ENCODE measurements at places on chromosomes 16 and 17.

- DNase-seq, result no peak
Observed at GRCh38 chr16:46796764-46797269, 34.2 kb downstream of the C16orf87 start.

DNA sequence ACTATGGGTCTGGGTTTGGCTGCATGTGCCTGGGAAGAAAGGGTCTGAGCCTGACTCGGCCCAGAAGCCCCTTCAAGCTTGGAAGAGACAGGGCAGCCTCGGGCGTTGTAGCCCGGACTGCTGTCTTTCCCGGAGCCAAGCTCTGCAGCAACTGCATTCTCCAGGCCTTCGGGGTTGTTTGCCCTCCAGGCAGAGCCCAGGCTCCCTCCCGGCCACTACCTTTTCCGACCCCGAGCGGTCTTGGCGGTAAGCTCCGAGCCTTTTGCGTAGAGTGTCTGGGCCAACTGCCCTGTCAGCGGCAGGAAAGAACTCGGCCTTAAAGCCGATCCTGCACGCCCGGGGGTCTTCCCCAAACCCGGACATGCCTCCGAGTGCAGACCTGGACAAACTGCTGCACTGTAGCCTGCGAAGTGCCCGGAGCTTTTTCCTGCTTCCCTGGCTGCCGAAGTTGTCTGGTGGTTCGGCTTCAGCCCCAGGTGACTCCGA, 1.3 kb downstream of the LHX1 start:
- no peak for DNase-seq

GRCh38 chr16:75228143-75228976, 9.6 kb downstream of the CTRB1 start:
- no peak for DNase-seq

DNA sequence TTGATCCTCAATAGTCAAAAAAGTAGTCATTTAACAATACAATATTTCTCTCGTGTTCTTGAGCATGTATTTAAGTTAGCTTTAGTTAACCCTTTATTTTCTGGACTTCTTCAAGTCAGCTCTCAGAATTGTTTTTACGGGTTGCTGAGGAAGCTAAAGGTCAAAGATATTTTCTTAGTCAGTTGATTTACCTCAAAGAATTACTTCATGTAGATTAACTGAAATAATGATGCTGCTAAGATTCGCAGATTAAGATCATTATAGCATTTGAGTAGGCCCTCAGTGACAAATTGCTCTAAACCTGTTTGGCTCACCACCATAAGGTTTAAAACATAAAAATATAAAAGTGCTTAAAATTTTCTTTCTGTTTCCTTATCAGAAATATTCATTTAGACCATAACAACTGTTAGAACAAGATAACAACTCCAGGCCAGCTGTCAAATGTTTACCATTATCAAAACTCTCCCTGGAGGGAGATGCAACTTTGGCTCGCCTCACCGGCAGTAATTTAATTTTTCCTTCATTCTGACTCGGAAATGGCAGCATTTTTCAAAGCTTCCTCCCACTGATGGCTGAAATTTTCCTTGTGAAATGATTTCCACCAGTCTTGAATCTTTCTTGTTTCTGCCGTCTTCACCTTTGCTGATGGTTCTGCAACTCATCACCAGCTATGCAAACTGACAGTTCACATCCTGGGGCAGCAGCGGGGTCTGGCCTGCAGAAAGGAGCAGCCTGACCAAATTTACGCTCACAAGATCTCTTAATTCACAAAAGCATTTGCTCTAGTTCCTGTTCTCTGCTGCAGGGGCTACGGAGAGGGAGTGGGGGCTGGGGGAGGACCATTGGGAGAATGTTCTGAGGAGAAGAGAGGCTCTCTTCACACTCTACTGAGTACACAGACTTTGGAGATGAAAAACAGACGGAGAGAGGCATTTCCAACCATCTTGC, 254.8 kb upstream of the TBX2 start:
- DNase-seq, result no peak

GRCh38 chr16:78794581-78795250, 695.3 kb downstream of the WWOX start:
- DNase-seq, result no peak

GRCh38 chr17:81536299-81537290, 8.4 kb downstream of the FSCN2 start:
- DNase-seq, result no peak

DNA sequence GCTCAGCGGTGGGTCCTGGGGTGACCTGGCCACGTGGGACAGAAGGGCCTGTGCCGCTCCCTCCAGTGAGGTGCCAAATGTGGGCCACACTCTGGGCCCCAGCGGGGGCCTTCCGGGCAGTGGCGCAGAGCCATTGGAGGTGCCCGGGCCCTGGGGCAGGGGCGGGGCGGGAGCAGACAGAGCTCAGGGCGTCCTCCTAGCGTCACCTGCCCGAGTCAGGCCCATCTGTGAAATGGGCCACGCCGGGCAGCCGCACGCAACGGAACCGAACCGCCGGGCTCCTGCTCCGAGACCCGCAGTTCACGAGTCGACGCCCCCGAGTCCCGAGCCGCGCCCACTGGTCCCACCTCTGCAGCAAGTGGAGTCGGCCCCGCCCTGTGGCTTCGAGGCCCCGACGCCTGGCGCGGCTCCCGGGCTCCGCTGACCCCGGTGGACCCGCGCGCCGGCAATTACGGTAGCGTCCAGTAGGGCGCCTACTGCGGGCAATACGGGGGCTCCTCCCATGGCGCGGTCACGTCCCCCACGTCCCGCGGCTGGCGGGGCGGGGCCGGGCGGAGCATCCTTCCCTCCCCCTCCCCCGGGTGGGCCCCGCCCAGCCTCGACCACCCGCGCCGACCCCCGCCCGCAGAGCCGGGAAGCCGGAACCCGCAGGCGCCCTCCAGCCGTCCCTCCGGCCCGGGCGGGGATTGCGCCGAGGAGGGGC, 1.9 kb downstream of the SLC16A3 start:
- no peak for DNase-seq

DNA sequence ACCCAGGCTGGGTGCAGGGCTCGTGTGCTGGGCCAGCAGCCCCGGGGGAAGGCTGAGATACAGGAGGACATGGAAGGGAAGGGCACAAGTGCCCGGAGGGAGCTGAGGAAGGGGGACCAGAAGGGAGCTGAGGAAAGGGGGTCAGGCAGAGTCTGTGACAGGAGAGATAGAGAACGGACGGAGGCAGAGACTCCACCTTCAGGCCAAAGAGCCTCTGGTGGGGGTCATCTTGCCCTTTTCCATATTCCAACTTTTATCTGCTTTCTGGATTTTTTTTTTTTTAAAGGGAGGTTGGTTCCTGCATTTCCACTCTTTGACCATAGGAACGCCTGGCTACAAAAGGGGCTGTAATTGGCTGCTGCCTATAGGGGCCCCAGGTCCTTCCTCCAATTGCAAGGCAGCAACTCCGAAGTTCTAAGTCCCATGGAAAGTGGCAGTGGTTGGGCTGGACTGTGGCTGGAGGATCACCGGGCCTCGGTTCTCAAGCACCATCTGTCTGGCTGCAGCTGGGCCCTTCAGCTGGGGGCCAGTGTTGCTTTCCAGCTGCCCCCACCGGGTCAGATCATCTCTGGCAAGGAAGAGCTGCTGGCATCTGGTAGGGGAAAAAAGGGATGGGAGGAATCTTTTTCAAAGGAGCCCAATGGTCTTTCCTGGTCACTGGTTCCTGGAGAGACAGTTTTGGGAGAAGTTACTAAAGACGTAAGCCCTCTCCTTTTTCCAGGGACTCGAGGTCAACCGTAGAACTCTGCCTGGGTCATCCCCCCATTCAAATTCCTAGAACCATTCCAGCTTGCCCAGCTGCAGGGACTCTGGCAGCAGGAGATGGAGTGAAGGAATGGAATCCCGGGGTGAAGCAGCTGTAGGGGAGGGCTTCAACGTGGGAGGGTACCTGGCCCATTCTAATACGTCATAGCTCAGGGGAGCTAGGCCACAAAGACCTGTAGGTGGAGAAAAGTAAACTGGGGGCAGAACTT, 13.1 kb upstream of the MRPS23 start:
- no peak for DNase-seq

DNA sequence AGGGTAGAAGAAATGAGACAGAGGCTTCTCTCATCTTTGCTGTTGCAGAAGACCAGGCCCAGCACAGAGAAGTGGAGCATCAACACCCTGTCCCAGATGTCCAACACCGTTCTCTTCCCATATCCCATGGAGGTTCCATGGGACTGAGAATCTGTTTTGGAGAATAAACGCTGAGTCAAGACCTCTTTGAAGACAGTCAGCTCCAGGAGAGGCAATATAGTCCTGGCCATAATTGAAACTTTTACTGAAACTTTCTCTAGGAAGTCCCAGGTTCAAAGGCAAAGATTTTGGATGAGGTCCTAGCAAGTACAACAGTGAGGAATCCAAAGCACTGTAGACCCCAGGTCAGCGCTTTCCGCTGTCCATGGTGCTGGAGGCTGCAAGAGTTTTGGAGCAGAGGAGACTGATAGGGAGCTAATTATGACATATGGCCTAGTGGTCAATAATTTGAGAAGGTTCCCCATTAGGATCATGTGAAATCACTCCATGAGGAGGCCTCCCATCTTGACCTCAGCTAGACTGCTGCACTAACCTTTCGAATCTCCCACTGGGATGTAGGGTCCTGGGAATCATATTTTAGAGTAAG, 36.0 kb downstream of the OSBPL7 start:
- DNase-seq, result no peak

DNA sequence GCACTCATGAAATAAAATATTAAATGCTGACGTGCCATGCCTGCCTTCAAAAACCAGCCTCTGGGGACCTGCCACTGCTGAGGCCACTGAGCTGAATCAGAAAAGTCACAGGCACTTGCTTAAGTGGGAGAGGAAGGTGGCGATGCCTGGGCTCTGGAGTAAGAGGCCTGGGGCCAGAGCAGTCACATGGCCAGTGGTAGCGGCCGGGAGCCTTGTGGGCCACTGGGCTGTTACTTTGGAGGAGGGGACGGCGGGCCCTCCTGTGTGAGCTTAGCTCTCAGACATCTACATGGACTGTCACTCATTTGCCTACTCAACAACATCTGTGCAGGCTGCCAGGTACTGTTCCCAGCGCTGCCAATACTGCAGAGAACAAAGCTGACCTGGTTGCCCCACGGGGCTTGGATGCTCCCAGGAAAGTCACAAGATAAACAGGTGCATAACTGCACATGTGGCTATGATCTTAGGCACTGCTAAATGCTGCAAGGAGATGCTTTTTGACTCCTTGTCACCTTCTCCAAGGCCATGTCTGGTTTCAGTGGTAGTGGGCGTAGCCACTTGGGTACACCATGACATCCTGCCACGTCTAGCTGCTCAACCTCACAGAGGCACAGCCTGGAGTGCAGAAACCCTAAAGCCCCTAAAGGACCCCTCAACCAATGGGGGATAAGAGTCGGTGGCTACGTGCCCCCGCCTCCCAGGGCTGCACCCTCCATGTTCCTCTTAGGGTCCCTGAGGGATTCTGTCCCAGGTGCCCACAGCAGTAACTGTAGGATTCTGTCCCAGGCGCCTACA, 11.6 kb downstream of the COTL1 start:
- DNase-seq, result no peak

DNA sequence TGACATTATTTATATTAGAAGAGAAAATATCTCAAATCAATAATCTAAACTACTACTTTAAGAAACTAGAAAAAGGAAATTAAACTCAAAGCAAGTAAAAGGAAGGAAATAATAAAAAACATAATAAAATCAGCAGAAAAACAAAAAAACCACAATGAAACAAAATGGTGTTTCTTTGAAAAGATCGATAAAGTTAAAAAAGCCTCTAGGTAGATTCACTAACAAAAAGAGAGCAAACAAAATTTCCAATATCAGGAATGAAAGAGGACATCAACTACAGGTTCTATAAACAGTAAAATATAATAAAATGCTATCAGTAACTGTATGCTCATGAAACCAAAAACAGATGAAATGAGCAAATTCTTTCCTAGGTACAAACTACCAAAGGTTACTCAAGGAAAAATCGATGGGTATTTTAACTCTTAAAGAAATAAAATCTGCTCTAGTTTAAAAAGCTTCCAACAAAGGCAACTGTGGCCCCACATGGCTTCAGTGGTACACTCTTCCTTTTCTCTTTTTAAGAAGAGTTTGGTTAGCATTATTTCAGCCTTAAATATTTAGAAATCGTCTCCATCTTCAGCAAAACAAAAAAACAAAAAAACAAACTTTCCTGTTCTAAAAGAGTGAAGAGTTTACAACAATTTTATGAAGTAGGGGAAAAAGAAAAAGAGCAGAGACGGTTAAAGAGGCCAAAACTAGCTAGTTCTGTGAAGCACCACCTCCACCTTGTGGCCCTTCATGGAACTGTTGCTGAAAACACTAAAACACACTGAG, 102.2 kb downstream of the TRIM37 start:
- peak; percentile 48 for DNase-seq

DNA sequence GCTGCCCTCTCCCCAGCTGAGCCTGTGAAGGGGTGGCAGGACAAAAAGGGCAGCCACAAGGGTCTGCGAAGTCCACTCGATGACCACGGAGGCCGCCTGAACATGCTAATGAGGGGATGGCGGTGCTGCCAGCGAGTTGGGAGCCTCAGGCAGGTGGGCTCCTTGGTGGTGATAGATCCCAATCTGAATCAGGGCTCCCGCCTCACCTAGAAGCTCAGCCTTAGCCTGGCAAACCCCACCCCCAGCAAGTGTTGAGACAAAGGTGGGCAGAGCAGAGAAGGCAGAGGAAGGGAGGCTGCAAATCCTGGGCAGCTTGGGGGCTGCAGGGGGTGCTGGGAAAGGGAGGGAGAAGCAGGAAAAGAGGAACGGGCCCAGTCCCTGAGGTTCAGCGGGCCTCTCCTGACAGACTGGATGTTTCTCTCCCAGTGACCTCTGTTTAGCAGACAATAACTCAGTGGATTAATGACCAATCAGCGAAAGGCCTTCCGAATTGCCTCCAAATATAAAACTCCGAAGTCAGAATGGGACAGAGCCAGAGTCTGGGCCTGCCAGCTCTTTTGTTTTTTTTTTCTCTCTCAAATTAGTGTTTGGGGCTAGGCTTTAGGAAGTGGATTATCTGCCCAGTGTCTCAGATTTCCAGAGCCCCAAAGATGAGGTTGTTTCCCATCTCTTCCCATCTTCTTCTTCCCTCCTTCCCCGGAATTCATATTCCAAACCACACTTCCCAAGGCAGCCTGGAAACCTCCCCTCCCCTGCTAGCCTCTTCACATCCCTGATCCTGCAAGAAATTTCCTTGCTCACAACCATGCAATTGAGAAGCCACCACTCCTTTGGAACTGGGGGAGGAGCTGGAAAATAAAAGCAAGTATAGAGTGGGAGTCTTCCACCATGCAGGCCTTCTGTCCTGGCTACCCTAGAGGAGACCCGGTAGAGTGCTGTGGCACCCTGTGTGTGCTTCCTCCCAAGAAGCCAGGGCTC, 15.2 kb upstream of the HOXB2 start:
- DNase-seq, result no peak

GRCh38 chr17:62562656-62563055, 64.8 kb upstream of the MRC2 start:
- DNase-seq, result no peak

DNA sequence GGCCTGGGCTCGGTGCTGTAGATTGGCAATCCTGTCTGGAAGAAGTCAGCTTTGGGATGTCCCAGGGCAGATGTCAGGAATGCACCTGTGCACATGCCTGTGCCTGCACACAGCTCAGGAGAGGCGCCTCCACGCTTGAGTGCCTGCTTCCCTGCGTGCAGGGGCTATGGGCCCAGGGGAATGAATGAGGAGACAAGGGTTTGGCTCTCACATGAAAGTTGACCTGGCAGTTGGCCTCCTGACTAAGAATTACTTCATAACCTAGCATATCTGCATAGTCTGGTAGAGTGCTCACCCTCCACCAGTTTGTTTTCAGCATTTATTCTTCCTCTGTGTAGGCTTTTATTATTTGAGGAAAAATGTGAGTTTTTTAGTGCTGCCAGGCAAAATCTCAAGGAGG, 50.0 kb downstream of the PLD6 start:
- DNase-seq, result no peak

All from activated CD8-positive, alpha-beta memory T cell treated with anti-CD3 and anti-CD28 coated beads for 1 hour (primary cell).